Hematopoietic multipotent progenitor cell treated with erythropoietin and hydrocortisone succinate and interleukin-3 and kit ligand, for 4 days (in vitro differentiated cells): ENCODE measurements at places on chromosomes 3 and 15.

DNA sequence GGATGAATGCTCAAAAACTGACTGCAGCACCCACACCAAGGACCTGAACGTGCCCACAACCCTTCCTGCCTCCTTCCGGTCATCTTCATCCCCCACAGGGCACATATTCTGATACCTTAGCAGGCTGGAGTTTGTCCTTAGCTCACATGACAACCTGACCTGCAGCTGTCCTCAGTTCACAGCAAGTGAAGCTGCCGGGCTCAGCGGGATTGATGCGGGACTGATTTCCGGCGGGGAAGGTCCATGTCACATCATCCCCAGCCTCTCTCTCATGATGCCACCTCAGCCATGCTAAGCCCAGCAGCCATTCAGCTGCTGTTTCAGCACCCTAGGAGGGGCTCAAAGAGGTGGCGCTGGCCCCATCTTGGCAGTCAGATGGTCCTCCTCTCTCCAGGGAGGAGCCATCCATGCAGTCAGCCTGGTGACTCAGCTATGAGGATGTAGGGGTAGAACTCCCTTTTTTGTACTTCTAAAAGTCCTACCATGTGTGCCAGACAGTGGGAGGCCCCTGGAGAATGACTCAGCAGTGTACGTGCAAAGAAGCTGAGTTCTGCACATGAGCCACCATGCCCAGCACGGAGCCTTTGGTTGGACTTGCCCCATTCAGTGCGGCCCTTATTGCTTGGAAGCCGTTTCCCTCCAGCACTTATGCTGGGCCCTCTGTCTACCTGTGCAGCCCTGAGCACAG is 9.5 kb downstream of the CA12 start:
- DNase-seq: peak; percentile 79

DNA sequence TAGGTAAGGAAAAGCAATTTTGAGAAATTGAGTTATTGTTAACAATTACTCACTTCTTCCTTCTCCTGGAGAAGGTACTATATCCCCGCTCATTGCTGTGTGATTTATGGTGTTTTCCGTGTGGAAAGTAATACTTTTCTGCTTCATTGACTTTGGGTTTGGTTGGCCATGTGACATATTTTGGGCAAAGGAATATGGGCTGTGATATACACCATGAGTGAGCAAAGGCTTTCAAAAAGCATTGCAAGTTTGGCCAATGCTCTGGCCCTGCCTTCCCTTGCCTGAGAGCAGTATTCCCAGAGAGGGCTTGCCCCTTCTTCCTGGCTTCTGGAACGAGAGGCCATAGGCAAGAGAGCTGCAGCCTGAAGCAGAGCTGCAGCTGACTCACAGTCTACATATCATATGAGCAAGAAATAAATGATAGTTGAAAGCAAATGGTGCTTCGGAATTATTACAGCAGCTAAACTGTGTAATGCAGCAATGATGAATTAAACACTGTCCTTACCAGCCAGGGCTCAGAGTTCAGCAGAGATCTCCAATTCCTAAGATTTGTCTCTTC is 216.8 kb upstream of the CD96 start:
- DNase-seq: no peak

DNA sequence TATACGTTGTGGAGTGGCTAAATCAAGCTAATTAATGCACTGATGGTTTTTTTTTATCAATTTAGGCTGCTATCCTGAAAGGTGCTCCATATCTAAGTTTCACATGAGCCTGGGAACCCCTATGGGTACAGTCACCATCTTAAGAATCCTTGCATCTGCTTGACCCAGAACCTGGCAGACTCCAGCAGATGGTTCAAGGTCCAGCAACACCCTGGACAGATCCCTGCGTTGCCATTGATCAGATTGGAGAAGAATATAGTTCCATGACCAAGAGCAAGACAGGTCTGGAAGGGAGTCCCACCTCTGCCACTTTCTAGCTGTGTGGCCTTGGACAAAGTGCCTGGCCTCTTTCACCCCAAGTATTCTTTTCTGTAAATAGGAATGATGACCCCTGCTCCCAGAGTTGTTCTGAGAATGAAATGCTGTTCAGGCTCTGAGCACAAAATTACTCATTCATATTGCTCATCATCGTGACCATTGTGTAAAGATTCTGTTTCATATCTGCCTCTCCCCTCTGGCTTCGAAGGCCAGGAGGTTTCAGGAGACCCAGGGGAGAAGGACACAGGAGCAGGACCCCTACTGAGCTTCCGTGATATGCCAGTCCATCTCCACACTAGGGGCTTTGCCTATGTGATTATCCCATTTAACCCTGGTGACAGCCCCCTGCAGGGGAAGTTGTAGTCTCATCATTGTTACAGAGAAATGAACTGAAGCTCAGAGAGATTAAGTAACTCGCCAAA is 30.0 kb upstream of the TSEN2 start:
- DNase-seq: no peak

- DNase-seq: no peak
Observed at GRCh38 chr15:68501259-68501591, 69.3 kb upstream of the ITGA11 start.

GRCh38 chr3:186789554-186790260 is 6.3 kb downstream of the EIF4A2 start:
- DNase-seq: no peak

- peak; percentile 7 for DNase-seq
Observed at GRCh38 chr15:98178861-98179260, 218.4 kb downstream of the ARRDC4 start.

DNA sequence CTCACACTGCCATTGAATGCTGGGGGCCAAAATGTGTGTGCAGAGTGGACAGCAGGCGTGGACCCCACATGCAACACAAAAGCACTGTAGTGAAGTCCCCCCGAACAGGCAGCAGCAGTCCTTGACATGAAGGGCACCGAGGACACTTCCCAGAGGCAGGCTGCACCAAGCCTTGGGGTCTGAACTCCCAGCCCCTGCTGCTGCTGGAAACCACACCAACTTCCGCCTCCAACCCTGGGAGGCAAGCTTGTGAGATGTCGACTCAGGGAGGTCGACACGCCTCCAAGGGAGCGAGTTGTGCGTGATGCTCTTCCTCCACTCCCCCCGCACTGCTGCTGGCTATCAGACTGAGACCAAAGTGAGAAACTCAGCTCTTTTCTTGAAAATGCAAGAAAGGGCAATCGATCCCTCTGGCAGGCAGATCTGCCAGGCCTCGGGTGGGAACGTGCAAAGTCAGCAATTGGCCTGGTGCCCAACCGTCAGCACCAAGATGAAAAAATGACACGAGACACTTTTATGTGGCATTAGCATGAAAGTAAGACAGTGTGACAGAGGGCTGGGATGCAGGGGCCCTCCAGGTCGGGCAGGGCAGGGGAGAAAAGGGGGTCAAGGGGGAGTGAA is 43.6 kb downstream of the WHAMM start:
- DNase-seq: peak; percentile 76

- DNase-seq: peak; percentile 19
Observed at GRCh38 chr15:68558318-68559305, 20.2 kb upstream of the CORO2B start.

GRCh38 chr15:78007964-78008886 is 69.3 kb downstream of the TBC1D2B start:
- DNase-seq: no peak

DNA sequence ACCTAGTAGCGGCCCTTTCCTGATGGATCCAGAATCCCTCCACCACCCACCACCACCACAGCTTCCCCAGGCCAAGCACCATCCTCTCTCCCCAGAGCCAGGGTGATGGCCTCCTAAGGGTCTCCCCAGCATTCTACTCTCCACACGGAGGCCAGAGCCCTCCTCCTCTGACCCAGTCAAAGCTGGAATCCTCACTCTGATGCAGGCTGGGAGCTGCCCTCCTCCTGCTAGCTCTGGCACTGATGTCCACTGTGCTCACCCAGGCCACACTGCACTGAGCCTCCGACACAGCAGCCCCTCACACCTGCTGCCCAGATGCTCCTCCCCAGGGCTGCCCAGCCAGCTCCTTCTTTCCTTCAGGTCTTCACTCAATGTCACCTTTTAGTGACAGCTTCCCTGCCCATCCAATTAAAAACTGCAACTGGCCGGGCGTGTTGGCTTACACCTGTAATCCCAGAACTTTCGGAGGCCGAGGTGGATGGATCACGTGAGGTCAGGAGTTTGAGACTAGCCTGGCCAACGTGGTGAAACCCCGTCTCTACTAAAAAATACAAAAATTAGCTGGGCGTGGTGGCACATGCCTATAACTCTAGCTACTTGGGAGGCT is 21.0 kb downstream of the XXYLT1 start:
- DNase-seq: no peak

DNA sequence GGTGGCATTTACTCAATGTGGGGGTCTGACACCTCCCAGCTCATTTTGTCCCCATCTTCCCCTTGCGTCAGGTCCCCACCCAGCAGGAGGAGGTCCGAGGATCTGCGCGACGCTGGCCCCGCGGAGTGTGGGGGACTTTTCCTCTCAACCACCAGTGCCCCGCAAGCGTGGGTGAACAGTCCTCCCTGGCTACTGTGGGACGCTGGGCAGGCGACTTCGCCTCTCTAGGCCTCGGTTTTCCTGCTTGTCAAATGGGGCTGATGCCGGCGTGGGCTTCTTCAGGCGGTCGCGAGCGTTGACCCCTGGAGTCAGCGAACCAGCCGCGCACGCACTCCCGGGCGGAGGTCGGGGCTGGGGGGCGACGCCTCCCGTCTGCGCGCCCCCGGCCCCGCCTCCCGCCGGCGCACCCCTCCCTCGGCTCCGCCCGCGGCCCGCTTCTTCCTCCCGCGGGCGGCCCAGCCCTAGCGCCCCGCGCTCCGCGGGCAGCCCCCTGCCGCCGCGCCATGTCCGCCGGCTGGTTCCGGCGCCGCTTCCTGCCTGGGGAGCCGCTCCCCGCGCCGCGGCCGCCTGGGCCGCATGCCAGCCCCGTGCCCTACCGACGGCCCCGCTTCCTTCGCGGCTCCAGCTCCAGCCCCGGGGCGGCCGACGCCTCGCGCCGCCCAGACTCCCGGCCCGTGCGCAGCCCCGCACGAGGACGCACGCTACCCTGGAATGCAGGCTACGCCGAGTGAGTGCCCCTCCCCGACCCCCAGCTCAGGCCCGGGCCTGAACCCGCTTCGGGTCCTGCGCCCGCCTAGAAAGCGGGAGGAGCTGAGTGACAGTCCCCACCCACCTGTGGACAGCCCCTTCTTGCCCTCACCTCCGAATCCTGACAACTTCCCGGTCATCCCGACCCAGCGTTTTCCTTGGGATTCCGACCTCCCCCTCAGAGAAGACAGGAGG is at the start of gene PPM1M:
TSS of gene PPM1M (plus strand) at position 438 of the 942 bp plus-strand sequence. CDS start at position 504, 66 bp downstream.
- DNase-seq: peak; percentile 68

DNA sequence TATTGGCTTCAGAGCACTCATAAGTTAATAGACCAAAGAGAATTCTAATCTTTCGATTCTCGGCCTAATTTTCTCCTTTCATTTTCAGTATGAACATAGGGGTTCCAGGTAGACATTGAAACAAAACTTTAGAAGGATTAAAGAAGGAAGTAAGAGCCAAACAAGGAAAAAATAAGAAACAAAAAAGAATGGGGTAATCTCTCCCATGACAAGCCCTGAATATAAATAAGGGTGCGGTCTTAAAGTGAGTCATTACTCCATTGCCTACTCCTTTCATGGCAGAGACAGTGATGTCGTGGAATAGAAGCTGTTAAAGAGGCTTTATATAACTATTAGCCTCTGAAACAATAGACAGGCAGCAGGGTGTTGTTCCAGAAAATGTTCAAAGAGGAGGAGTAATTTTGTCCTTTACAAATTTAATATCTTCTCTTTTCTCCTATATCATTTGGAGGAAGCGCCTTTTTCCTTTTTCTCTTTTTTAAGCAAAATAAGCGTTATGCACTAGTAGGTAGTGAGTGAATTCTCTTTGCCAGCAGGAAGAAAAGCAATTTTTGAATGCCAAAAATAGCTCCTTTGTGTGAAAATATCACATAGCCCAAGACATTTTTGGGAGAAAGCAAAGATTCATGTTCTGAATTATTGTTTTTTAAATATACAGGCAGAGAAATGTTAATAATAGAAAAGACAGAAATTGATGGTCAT is 607.9 kb upstream of the KCNMB2 start:
- DNase-seq: peak; percentile 47

GRCh38 chr3:29167180-29167579 is 113.7 kb upstream of the RBMS3 start:
- no peak for DNase-seq

- DNase-seq: no peak
Observed at GRCh38 chr15:36899696-36900095, 200.7 kb downstream of the MEIS2 start.

- no peak for DNase-seq
Observed at GRCh38 chr3:48949376-48949717, 30.7 kb downstream of the ARIH2 start.

- no peak for DNase-seq
Observed at GRCh38 chr3:188684276-188684675, 487.5 kb upstream of the TPRG1 start.

- peak; percentile 41 for DNase-seq
Observed at GRCh38 chr3:124584552-124585391, 145.5 kb upstream of the UMPS start.

DNA sequence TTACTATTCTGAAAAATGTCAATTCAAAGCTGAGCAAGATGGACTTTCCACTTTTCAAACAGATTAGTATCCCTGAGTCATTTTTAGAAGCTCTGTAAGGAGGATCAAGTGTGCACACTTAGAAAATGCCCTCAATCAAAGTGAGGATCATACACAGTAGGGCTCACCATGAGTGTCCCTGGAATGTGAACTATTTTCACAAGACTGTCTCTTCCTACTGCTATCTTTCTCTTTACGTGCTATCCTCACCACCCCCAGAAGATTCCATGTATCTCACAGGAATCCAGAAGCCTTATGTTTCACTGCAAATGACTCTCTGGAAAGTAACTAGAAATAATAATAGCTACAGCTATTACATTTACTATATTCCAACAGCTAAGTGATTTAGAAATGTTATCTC is 349.9 kb upstream of the TGFBR2 start:
- no peak for DNase-seq
